Caco-2 (cell line): ENCODE measurements at places on chromosomes 3 and 15.

- DNase-seq: no peak
These were observed 20.0 kb downstream of the PLSCR5 start for GRCh38 chr3:146585156-146585555.

DNA sequence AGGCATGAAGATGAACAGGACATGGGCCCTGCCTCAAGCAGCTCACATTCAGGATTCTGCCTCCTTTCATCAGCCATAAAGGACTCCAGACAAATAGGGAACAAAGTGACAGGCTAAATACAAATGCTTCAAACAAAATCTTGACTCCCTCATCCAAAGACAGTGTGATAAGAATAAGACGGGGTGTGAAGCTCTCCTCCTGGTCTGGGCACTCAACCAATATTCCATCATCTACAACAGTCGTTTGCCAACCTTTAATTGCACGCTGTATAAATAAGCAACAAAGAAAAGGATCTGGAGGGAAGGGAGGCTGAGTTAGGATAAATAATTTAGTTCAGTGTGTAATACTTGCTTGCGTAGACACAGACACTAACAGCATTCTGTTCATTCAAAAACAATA, 5.4 kb downstream of the CCDC54 start:
- no peak for DNase-seq

DNA sequence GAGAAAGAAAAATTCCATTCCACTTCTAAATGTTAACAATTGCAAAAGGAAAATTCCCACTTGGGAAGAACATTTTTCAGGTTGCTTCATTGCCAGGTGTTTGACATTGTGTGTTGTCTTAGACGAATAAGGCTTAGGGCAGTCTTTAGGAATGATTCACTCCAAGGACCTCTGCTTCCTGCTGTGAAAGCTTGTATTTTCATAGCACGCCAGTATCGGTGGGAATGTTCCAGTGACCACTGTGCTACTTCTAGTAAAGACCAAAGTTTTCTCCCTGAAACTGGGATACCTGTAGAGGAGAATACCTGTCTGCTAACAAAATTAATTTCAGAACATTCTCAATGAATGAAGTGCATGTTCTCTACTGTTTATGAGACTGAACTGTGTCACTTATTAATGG, 64.1 kb downstream of the CDIN1 start:
- no peak for DNase-seq

GRCh38 chr15:58590926-58591325, 158.6 kb downstream of the ADAM10 start:
- DNase-seq: no peak

DNA sequence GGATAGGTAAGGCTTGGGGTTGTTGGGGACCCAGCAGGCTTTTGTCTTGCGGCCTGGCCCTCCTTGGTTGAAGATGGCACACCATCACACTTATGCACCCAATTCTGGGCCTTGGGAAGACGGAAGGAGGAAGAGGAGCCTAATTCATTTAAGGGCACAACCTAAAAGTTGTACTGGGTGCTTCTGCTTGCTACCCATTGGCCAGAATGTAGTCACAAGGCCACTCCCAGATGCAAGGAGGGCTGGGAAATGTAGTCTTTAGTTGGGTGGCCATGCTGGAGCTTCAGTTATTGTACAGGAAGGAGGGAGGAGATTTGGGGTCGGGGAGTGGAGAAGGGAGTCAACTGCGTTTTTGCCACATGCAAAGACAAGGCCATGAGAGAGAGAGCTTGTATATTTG, 109.2 kb downstream of the TMEM266 start:
- DNase-seq: no peak

DNA sequence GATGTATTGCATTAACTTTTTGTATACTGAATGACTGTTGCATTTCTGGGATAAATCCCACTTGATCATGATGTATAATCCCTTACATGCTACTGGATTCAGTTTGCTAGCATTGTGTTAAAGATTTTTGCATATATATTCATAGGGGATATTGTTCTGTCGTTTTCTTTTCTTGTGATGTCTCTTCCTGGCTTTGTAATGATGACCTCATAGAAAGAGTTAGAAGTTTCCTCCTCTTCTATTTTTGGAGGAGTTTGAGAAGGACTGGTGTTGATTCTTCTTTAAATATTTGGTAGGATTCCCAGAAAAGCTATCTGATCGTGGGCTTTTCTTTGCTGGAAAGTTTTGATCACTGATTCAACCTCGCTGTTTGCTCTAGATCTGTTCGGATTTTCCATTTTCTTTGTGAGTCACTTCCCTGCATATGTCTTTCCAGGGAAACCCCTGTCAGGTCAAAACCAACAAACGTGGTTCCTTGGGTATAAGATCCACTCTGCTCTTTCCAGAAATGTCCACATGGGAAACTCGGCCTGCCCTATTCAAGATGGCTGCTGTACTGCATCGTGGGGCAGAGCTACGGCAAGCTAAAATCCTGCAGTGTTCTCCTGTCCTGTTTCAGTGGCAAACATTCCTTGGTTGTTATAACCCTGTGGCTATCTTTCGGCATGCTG, 120.4 kb downstream of the GABRG3 start:
- no peak for DNase-seq

GRCh38 chr3:146314871-146315270, 64.0 kb upstream of the PLSCR4 start:
- no peak for DNase-seq

DNA sequence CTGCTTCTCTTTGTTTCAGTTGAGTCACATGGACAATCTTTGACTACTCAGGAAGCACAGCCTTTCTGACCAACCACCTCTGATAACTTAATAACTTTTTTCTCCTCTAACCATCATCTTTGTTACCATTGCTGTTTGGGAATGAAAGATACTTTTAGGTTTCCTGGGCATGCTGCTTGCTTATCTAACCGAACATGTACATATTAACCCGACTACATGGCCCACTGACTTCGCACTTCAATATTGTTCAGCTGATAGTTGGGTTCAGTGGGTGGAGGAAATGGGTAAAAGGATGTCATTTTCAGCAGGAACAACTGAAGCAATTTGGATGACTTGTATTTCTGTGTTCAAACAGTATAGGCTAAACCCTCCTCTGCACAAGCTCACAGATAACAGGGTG, 214.3 kb downstream of the SQOR start:
- DNase-seq: no peak

DNA sequence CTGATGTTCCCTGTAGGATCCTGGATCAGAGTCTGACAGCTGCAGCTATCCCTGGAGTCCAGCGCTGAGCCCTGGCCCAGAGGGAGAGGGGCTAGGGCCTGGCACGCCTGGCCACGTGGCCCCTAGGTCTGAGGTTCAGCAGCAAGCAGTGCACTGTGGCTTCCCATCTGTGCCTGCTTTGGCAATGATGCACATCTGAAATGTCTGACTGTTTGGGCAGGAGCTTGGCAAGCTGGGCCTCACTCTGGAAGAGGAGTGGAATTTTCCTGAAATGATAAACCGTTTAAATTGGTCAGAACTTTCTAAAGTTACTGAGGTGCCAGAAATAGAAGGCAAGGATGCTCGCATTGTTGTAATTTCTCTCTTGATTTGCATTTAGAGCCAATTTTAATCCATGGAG, 48.8 kb upstream of the MRPS22 start:
- DNase-seq: no peak

DNA sequence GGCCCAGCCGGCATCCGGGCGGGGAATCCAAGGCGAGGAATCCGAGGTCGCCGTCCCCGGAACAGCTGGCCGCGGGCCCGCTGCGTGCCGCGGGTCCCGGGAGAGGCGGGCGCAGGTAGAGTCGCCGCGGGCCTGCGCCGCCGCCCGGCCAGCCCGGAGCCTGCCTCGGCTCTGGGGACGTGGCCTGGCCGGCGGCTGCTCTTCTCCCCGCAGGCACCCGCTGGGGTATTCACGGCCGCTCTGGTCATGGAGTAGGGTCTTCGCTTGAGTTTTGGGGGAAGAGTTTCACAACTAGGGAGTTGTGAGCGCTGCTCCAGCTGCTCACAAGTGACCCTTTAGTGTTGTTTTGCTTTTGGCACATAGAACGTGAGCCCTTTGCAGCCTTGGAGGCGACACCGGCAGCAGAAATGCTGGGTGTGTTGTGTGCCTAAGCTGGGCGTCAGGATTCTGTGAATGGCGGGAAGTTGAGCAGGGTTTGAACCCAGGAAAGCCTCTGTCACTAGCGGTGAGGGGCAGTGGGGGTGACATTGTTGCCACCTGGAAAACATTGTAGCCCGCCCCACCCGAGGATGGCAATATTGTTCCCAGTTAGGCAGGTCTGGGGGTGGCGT, 4.0 kb downstream of the TRIM71 start:
- peak; percentile 50 for DNase-seq

DNA sequence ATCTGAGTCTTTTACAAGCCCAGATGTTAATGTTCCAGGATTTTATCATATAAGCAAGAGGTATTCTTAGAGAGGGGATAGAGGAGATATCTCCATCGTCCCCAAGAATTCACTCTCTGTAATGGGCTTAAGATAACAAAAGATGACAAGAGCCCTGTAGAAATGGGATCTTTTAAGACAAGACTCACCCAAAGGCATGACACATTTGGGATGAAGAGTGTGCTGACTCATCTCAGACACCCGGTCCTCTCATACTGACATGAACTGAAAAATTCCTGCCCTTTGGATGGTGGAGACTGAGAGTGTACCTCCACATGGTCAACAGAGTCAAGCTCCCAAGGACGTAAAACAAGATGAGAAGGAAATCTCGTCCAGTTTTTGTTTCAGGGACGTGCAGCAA, 11.0 kb downstream of the LEKR1 start:
- no peak for DNase-seq

DNA sequence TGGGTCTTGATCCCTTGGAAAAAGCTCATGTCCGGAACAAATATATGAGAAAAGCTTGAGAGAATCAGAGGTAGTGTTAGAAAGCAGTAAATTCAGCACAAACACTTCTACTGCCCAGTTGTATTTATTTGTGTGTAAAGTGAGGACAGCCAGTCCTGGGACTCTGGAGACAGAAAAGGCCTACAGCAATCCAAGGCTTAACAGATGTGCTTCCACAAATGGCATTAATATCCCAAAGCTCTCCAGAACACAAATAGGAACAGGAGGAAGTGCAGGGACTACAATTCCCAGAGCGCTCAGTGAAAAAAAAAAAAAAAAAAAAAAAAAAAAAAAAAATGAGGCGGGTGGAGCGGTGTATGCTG, 390 bp upstream of the AP2M1 start:
- no peak for DNase-seq

DNA sequence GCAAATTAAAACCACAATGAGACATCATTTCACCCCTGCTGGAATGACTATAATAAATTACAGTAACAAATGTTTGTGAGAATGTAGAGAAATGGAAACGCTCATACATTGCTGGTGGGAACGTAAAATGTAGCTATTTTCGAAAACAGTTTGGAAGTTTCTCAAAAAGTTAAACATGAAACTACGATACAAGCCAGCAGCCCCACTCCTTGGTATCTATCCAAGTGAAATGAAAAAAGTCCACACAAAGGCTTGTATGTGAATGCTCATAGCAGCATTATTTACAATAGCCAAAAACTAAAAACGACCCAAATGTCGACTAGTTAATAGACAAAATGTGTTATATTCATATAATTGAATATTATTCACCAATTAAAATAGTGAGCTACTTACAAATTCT, 22.9 kb upstream of the CFAP20DC start:
- no peak for DNase-seq

GRCh38 chr3:169562988-169563774, 100.3 kb downstream of the MECOM start:
- peak; percentile 4 for DNase-seq

DNA sequence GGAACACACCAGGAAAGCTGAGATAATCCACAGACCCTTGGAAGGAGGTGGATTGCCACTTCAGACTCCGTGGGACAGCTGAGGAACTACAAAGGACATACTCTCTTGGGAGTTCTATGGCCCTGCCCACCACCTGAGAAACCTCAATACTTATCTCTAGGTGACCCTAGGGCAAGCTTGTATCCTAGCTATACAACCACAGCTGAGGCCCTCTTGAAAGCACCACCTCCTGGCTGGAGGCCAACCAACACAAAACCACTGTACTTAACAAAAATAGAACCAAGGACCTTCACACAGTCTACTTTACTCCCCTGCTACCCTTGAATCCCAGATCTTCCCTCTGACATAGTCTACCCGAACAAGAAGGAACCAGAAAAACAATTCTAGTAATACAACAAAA, 60.7 kb upstream of the TRIM42 start:
- DNase-seq: no peak

- no peak for DNase-seq
These were observed 14.3 kb downstream of the TPRG1 start for GRCh38 chr3:189186101-189186500.

DNA sequence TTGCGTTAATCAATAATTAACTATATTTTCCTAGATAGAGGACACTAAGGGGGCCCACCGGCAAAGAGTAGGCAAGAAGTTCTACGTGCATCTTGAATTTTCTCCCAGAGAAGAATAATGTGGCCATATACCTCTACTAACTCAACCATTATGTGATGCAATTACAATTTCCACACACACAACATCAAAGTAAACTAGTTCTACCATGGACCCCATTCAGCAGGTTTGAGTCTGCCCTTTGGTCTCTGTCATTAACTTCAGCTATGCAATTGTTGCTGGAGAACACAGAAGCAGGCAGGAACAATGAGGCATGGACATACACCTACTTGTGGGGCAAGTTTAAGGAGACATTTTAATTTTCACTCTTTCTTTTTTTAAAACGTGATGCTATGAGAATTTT, 705.9 kb downstream of the PDCD6IP start:
- peak; percentile 34 for DNase-seq

DNA sequence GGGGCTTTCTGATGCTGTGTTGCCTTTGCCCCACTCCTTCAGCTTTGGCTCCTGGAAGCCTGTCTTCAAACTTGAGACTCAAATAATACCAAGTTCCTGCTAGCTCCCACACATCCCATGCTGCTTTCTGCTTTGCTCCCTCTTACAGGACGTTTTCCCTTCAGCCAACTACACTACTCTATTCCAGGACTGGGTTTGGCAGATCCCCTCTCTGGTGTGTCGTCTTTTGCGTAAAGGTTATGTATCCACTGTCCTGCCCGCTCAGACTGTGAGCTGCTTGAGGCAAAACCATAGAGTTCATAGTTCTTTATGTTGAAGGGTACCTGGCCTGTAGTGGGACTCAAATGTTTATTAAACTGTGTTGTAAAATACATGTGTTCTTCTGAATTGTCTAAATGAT, 25.4 kb downstream of the PPP2R3A start:
- DNase-seq: no peak

DNA sequence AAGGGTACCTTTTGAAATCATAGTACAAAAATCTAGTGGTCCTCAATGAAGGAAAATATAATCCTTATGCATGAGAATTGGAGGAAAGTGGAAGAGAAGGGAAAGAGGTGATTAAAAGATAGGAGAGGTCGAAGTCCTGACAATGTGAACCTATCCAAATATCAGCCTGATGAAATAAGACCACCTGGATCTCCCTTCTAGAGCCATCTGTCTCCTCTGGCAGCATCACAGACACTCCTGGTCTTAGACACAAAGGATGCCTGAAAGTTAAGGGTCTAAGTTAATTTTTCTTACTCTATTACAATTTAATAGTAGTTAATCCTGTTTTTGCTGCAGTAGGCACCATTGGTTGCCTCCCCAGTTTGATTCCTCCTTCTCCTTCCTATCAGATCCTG, 11.1 kb upstream of the TMED3 start:
- no peak for DNase-seq

GRCh38 chr3:56355570-56356185, 112.6 kb downstream of the ERC2 start:
- no peak for DNase-seq
